Foreskin keratinocyte (primary cell): ENCODE measurements at places on chromosomes 3 and 15. TPM values are rescaled to one million over a fixed set of nuclear protein-coding genes. Genes with fewer than 3 reads are reported as not detected.

MEGF11 gene
- not detected in 2 replicates for polyA plus RNA-seq

FAM107A gene
- not detected in 2 replicates for polyA plus RNA-seq

TRPC1 gene
- polyA plus RNA-seq, result 0.76 and 1.4 TPM in 2 replicates

SEMA6D gene
- 0.14 and 0.17 TPM in 2 replicates for polyA plus RNA-seq

IL17RB gene
- polyA plus RNA-seq, result 0.03 TPM in 1 of 2 replicates, not detected in the other

DUOXA1 gene
- polyA plus RNA-seq, result 5.7 TPM in 2 replicates

MNS1 gene
- polyA plus RNA-seq, result 1.5 and 1.8 TPM in 2 replicates

CHRFAM7A gene
- 0.02 and 0.06 TPM in 2 replicates for polyA plus RNA-seq

TRAIP gene
- polyA plus RNA-seq, result 14.5 and 16.0 TPM in 2 replicates

AHSG gene
- 0.17 and 0.26 TPM in 2 replicates for polyA plus RNA-seq

RAD51 gene
- 37.1 and 40.6 TPM in 2 replicates for polyA plus RNA-seq

LRRC2 gene
- polyA plus RNA-seq, result 0.34 and 0.62 TPM in 2 replicates

PIGZ gene
- 1.0 and 1.9 TPM in 2 replicates for polyA plus RNA-seq

C3orf49 gene
- polyA plus RNA-seq, result not detected in 2 replicates

ZNF620 gene
- polyA plus RNA-seq, result 0.34 and 0.40 TPM in 2 replicates

CCDC191 gene
- polyA plus RNA-seq, result 0.55 and 0.70 TPM in 2 replicates

CSPG5 gene
- 0.07 and 0.10 TPM in 2 replicates for polyA plus RNA-seq

LPP gene
- polyA plus RNA-seq, result 2.2 and 2.8 TPM in 2 replicates

WDR93 gene
- not detected in 2 replicates for polyA plus RNA-seq

ITGA11 gene
- polyA plus RNA-seq, result not detected in 2 replicates

SCAANT1 gene
- 0.79 TPM in 1 of 2 replicates, not detected in the other for polyA plus RNA-seq

NCKIPSD gene
- 12.5 and 14.4 TPM in 2 replicates for polyA plus RNA-seq

ACP3 gene
- 0.12 and 0.21 TPM in 2 replicates for polyA plus RNA-seq

CHST2 gene
- polyA plus RNA-seq, result 3.8 and 4.3 TPM in 2 replicates

RLBP1 gene
- not detected in 2 replicates for polyA plus RNA-seq

WNT7A gene
- polyA plus RNA-seq, result 42.2 and 54.1 TPM in 2 replicates

IQCF5 gene
- not detected in 2 replicates for polyA plus RNA-seq
